Mesenteric fat pad (tissue), 1 donor: ENCODE measurements at places on chromosomes 6 and 20. TPM values are rescaled to one million over a fixed set of nuclear protein-coding genes. Genes with fewer than 3 reads are reported as not detected.

Gene C20orf204
- total RNA-seq = 0.74 TPM

Gene CPXM1
- 57.7 TPM for total RNA-seq

Gene TAAR5
- total RNA-seq = not detected

Gene BTN1A1
- total RNA-seq = not detected

Gene GNAS-AS1
- total RNA-seq = 0.42 TPM

Gene GABRR1
- not detected for total RNA-seq

Gene TLDC2
- total RNA-seq = not detected

Gene SLC17A2
- total RNA-seq = not detected

Gene CCDC167
- total RNA-seq = 14.6 TPM

Gene ADGRG6
- 8.0 TPM for total RNA-seq

Gene EEF1A2
- 1.2 TPM for total RNA-seq

Gene OLIG3
- not detected for total RNA-seq

Gene CFAP61
- total RNA-seq = 0.61 TPM

Gene RSPO3
- 30.4 TPM for total RNA-seq

Gene RRAGD
- total RNA-seq = 28.7 TPM

Gene HSP90AB1
- 630 TPM for total RNA-seq

Gene SGK2
- total RNA-seq = 14.0 TPM

Gene SYNDIG1
- total RNA-seq = 0.77 TPM

Gene EDN3
- not detected for total RNA-seq

Gene FAM217A
- not detected for total RNA-seq

Gene CNR1
- total RNA-seq = 16.7 TPM

Gene TMEM30A
- 109 TPM for total RNA-seq

Gene TPD52L1
- total RNA-seq = 24.6 TPM

Gene HTR1E
- not detected for total RNA-seq

Gene GSTA5
- total RNA-seq = not detected

Gene HLA-DQB1
- 21.5 TPM for total RNA-seq

Gene ZFP64
- total RNA-seq = 11.2 TPM

Gene RGS17
- total RNA-seq = 4.6 TPM

Gene CDKAL1
- 13.2 TPM for total RNA-seq

Gene RFX6
- total RNA-seq = not detected

Gene HLA-DMA
- 42.9 TPM for total RNA-seq

Gene ETV7
- total RNA-seq = 0.29 TPM

Gene TPBG
- total RNA-seq = 15.0 TPM

Gene TTI1
- 10.9 TPM for total RNA-seq

Gene YIPF3
- 72.5 TPM for total RNA-seq

Gene AGER
- 5.7 TPM for total RNA-seq

Gene IER3
- 146 TPM for total RNA-seq

Gene WASF1
- 9.4 TPM for total RNA-seq

Gene HSPA1B
- 111 TPM for total RNA-seq

Gene CYP39A1
- 1.1 TPM for total RNA-seq

Gene ULBP1
- 0.19 TPM for total RNA-seq

Gene PLN
- 5.6 TPM for total RNA-seq
